ENCODE measurements at places on chromosomes 16 and 17. TPM values are rescaled to one million over a fixed set of nuclear protein-coding genes. Genes with fewer than 3 reads are reported as not detected.

DNA sequence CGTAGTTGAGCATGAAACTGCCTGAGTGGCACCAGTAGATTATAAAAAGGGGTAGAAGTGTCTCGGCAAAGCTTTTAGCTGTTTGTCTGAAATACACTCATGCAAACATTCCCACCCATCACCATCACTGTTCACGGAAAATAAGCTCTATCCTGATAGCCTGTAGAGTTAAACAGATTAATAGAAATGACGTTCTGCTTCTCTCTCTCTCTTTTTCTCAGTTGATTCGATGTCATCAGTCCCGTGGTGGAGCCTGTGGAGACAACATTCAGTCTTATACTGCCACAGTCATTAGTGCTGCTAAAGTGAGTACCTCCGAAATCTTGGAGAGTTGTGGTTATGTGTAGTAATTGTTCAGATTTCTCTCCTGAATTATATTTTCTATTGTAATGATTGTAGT is 224.7 kb downstream of the BCAS3 start:
- no peaks in the 10 kb centered on the region for H3K36me3 ChIP-seq
- no peak overlapping the region for H3K4me3 ChIP-seq
- no peaks in the 10 kb centered on the region for H3K4me1 ChIP-seq
- no peak overlapping the region for H3K27ac ChIP-seq

GRCh38 chr16:86951831-86952598 is 365.2 kb downstream of the C16orf95 start:
- H3K27me3 ChIP-seq = peaks cover 3% of the 10 kb centered on the region
- H3K4me1 ChIP-seq = no peaks in the 10 kb centered on the region
- DNase-seq = no peak
- H3K27ac ChIP-seq = no peak overlapping the region
- H3K4me3 ChIP-seq = no peak overlapping the region
- H3K36me3 ChIP-seq = no peaks in the 10 kb centered on the region

DNA sequence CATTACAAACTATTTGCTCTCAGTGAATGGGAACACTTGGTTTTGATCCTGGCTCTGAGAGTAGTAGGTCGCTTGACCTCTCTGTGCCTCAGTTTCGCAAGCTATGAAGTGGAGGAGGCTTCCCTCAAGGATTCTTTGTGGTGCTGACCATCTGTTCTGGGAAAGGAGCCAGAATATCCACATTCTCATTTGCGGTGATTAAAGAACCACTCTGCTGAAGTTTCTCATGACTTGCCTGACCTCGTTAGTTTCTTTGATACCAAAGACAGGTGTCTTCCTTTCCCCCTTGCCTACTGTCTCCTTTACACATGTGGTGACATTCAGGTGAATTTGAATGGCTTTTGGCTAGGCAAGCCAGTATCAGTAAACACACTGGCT is 116.0 kb downstream of the SNX29 start:
- no peaks in the 10 kb centered on the region for H3K36me3 ChIP-seq
- H3K27me3 ChIP-seq = no peaks in the 10 kb centered on the region
- no peak overlapping the region for H3K27ac ChIP-seq
- H3K4me1 ChIP-seq = peaks cover 40% of the 10 kb centered on the region

GRCh38 chr16:82481455-82481854 is 145.3 kb upstream of the CDH13 start:
- no peak for DNase-seq
- no peaks in the 10 kb centered on the region for H3K36me3 ChIP-seq
- H3K4me3 ChIP-seq = no peak overlapping the region
- H3K27ac ChIP-seq = no peak overlapping the region
- H3K27me3 ChIP-seq = no peaks in the 10 kb centered on the region
- H3K4me1 ChIP-seq = no peaks in the 10 kb centered on the region

DNA sequence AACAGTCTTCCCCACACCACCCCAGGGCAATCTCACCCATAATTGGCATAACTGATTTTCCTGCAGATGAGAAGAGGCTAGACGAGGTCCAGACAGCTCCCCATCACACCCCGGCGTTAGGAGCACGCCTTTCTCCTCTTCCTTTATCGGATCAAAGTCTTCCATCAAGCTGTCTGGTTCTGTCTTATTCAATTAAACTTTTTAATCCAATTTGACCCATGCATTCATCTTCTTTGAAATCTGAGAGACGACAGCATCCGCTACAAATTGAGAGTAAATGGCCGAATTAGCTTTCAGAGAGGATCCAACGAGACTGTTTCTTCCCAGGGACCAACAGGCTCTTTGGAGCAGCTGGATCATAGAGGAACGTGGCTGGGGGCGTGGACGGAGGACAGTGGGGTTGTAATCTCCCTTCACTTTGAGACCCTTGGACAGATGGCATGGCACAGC is 44.4 kb upstream of the GPRC5B start:
- H3K36me3 ChIP-seq = no peaks in the 10 kb centered on the region
- no peaks in the 10 kb centered on the region for H3K4me1 ChIP-seq
- H3K4me3 ChIP-seq = no peak overlapping the region

GRCh38 chr17:8925808-8926207 is 39.7 kb downstream of the PIK3R5 start:
- DNase-seq = no peak
- no peak overlapping the region for H3K4me3 ChIP-seq
- no peaks in the 10 kb centered on the region for H3K27me3 ChIP-seq

DNA sequence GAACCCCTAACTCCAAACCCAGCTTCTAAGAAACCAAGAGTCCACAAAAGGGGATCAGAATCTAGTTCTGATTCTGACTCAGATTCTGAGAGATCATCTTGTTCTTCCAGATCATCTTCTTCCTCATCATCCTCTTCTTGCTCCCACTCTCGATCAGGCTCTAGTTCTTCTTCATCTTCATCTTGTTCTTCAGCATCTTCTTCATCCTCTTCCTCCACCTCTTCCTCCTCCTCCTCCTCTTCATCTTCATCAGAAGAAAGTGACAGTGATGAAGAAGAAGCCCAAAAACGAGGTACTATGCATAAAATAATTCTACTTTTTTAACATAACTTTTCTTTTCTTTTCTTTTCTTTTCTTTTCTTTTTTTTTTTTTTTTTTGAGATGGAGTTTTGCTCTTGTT is 129.9 kb upstream of the RBL2 start:
- H3K4me1 ChIP-seq = no peaks in the 10 kb centered on the region
- no peak overlapping the region for H3K4me3 ChIP-seq
- peaks cover 17% of the 10 kb centered on the region for H3K36me3 ChIP-seq
- DNase-seq = no peak
- no peak overlapping the region for H3K27ac ChIP-seq
- H3K27me3 ChIP-seq = no peaks in the 10 kb centered on the region

DNA sequence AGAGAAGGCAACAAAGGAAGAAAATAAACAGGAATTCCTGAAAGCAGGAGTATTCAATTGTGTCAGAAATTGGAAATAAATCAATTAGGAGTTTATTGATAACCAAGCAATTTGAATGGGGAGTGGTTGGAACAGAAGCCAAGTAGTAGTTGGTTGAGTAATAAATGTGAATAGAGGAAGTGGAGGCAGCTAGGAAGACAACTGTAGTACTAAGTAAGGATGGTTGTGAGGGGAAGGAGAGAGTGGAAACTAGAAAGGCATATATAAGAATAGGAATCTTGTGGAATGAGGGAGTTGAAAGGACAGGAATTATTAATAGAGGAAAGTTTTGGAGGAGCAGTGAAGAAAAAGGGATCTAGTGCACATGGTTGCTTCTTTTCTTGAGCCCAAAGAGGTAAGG is 34.4 kb downstream of the NFAT5 start:
- no peak overlapping the region for H3K4me3 ChIP-seq
- no peaks in the 10 kb centered on the region for H3K27me3 ChIP-seq
- no peak overlapping the region for H3K27ac ChIP-seq

The KRT24 gene
- not detected for total RNA-seq

The RSL1D1 gene
- total RNA-seq = 355 TPM

DNA sequence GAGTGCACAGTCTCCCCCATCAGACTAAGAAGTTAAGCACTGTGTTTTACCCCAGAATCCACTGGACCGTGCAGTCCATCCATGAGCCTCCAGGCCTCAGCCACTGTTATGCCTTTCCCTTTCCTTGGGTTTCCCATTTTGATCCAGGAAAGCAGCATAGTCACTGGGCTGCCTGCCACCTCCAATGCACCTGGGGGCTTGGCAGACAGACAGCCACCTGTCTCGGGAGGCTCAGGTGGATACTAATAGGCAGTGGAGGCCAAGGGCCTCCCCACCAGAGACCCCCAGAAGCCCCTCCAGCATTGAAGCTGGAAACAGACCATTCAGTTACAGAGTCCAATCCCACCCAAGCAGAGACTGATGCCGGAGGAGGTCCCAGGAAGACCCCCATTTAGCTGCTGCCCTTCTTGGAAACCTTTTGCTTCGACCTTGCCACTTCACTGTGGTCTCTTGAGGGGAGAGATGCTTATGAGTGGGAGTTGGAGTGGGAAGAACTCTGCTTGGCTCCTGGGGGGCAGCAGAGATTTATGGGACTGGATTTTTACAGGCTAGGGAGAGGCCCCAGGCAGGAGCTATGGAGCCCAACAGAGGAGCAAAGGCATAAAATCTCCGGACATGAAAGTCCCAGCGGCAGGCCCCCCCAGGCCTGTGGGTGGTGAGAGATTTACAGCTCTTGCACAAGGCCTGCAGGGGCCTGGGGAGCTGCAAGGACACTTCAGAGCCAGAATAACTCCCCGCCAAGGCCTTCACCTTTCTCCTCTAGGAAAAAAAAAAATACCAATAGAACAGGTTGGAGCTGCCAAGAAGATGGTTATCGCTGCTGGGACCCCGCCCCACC is 12.2 kb upstream of the SP2 start:
- H3K27ac ChIP-seq = no peak overlapping the region
- H3K4me3 ChIP-seq = no peak overlapping the region
- no peaks in the 10 kb centered on the region for H3K27me3 ChIP-seq
- no peak for DNase-seq
- H3K36me3 ChIP-seq = no peaks in the 10 kb centered on the region
- H3K4me1 ChIP-seq = peaks cover 38% of the 10 kb centered on the region

- H3K4me3 ChIP-seq = no peak overlapping the region
- no peak for DNase-seq
- no peaks in the 10 kb centered on the region for H3K36me3 ChIP-seq
- no peaks in the 10 kb centered on the region for H3K27me3 ChIP-seq
- no peak overlapping the region for H3K27ac ChIP-seq
- H3K4me1 ChIP-seq = no peaks in the 10 kb centered on the region
These were observed 91.3 kb downstream of the NDE1 start for GRCh38 chr16:15741207-15741871.

DNA sequence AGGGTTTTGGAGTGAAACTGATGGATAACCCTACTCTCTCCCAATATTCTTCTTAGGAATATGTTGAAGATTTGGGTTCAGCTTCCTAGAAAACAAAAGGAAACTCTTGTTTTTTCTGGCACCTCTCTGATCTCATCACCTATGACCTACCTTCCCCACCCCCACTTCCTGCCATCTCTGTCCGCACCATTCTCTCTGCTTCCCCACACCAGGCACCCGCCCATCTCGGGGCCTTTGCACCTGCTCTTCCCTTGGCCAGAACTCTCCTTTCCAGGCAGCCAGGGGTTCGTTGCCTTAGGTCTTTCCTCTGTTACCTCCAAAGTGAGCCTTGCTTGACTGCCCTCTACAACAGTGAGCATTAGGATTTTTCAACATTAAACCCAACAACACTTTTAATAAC is 159.7 kb downstream of the IRX3 start:
- no peak for DNase-seq
- no peak overlapping the region for H3K27ac ChIP-seq
- no peaks in the 10 kb centered on the region for H3K27me3 ChIP-seq
- H3K4me3 ChIP-seq = no peak overlapping the region

DNA sequence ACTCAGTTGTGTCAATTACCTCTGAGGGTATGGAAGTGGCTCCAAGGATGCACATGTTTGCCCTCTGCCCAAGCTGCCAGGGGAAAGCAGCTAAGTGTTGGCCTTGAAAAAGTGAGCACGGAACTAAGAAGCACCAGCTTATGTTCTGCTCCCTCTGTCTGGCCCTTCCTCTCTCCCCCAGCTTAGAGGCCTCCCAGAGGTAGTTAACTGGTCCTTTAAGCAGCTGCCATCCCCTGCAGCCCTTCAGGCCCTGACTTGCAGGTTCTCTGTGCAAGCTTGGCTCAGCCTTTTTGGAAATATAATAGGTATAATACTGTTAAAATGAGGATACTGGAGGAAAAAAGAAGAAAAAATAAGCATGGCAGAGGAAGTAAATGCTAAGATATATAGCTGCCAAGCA is 7.0 kb upstream of the UBE2Z start:
- H3K4me1 ChIP-seq = no peaks in the 10 kb centered on the region
- no peaks in the 10 kb centered on the region for H3K36me3 ChIP-seq
- no peak overlapping the region for H3K27ac ChIP-seq
- H3K27me3 ChIP-seq = no peaks in the 10 kb centered on the region
- H3K4me3 ChIP-seq = no peak overlapping the region

DNA sequence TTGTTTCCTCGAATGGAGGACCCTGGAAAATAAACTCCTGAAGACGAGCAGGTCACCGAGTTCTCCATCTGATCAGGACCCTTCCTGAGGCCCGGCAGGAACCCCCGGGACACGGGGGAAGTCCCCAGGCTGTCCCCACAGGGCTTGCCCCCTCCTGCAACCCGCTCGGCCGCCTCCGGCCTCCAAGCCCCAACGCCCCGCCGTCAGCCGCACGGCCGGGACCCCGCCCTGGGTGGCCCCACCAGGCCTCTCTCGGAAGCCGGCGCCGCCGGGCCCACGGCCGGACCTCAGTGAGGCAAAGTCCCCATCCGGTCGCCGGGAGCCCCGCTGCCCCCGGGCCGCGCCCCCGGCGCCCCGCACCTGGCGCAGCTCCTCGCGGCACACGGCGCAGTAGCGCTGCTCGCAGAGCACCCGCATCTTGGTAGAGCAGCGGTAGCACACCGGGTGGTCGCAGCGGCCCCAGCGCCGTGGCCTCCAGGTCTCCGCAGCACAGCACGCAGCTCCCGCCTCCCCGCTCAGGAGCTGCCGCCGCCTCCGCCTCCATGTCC is 383 bp downstream of the ZNF598 start:
- no peaks in the 10 kb centered on the region for H3K27me3 ChIP-seq
- peaks cover 38% of the 10 kb centered on the region for H3K4me1 ChIP-seq
- no peaks in the 10 kb centered on the region for H3K36me3 ChIP-seq
- peak; percentile 26 for DNase-seq
- H3K4me3 ChIP-seq = peak overlapping the region; percentile 69
